CD4-positive, alpha-beta T cell treated with Interleukin-2 at 100 ng/mL for 4 hours (primary cell): ENCODE measurements at places on chromosomes 2 and 18.

- DNase-seq = no peak
These were observed 52.2 kb upstream of the PTPRM start for GRCh38 chr18:7514796-7515440.

GRCh38 chr2:40421631-40422297, 30.1 kb downstream of the SLC8A1 start:
- DNase-seq = no peak

DNA sequence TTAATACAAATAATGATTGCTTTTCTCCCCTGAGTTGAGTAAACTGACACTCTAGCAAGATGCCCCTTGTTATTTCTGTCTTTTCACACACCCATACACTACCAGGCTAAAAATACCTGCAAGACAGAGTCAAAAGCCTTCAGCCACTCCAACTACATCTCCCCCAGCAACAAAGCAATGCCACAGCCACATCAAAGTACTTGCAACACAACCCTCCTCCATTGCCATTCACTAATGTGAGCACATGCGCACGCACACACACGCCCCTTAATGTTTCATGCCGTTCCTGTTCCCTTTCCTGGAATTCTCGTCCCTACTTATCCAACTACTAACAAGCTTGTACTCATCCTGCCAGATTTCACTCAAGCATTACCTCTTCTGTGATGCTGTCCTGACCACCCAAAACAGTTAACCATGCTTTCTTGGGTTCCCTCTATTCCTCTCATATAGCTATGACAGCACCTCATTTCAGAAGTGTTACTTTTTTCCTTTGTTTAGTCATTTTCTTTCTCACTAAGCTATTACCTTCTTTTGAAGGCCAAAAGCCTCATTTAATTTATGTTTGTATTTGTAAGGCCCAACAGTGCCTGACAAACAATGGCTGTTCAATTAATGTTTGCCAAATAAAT, 29.6 kb downstream of the SLC25A12 start:
- no peak for DNase-seq

DNA sequence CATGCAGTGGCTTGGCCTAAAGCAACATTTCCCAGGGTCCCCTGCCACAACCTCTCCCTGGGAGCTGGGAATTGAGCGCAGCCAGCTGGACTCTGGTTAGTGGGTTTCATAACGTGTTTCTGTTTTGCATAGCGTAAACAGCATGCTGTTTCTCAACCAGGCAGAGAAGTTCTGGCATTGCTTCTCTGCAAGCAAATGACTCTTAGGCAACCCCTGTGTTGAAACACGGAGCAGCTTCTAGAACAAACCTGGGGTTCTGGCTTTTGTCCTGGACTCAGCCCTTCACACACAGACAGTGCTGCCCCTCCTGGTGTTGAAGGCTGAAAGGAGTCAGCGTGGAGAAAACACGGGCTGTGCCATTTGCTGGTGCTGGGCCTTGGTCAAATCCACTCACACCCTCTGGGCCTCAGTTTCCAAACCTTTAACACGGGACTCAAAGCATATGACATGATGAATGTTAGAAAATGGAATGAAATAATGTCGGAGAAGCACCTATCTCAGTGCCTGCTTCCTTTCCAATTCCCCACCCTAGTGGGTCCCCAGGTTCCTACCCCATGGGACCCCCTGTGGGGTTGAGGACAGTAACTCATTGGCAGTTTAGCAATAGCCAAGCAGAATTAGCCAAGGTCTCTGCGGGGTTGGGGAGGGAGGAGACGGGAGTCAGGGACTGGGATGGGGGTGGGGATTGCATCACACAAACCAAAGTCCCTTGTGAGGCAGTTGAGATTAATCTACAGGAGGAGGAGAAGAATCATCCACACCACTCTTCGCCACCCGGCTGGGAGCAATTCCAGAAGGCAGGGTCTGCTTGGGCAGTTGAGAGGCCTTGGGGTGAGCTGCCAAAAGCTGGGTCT, 30.2 kb upstream of the IL1R2 start:
- no peak for DNase-seq

DNA sequence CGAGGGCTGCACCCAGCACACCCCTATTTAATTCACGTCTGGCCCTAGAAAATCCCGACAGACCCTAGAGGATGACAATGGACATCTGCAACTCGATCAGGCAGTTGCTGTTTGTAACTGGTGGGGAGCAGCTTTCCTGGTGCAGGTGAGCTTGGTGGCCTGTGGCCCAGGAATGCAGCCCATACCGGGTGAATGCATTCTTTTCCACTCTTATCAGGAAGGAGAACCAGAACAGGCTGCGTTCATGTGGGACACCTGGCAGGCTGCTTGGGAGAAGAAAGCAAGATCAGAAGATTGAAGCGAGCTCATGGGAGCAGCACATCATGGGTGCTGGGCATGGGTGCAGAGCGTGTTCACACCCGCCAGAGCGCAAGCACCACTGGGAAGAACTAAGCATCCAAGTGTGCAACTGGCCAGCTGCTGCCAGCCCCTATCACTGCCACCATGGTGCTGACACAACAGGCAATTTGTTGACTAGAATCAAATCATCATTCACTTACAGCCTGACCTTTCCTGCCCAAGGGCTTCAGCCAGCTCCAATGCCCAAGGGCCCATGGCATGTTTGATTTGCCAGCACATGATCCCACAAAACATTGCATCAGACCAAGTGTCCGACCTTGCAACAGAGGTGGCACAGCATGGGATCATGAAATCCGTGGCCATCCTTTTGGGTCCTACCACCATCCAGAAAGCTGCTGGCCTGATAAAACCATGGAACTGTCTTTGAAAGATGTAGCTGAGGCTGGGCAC, 241.7 kb upstream of the ID2 start:
- DNase-seq = no peak

GRCh38 chr2:98985905-98986666, 50.1 kb upstream of the CRACDL start:
- no peak for DNase-seq

GRCh38 chr2:84839851-84840250, 41.0 kb downstream of the TRABD2A start:
- DNase-seq = no peak
